Activated CD4-positive, alpha-beta T cell treated with anti-CD3 and anti-CD28 coated beads, Interleukin-2, amount 10 ng/mL, durations not matched to agents 7 days and 5 days (primary cell): ENCODE measurements at places on chromosomes 1 and 21. TPM values are rescaled to one million over a fixed set of nuclear protein-coding genes. Genes with fewer than 3 reads are reported as not detected.
A peak's percentile ranks its signal among the peaks of the same experiment; 100 is the strongest.

DNA sequence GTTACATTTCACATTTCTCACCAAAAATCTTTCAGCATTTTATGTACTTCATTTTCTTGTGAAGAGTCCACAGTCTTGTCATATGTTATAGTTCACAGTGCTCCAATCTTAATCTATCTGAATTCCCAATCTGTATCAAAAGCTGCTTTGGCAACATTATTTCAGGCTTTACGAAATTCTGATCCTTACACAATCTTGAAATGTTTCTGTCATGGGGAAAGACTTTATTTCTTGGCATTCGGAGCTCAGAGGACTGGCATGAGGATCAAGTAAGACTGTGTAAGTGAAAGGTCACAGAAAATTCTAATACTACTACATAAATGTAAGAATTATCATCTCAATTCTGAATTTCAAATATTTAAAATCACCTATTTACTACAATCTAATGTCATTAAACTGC, 2.0 kb downstream of the USP33 start:
- no peaks in the 10 kb centered on the region for H3K27me3 ChIP-seq
- peaks cover 42% of the 10 kb centered on the region for H3K4me1 ChIP-seq
- no peak overlapping the region for H3K27ac ChIP-seq
- DNase-seq = no peak

AADACL3 gene
- total RNA-seq = not detected

- H3K27ac ChIP-seq = no peak overlapping the region
- H3K27me3 ChIP-seq = no peaks in the 10 kb centered on the region
- no peak for DNase-seq
- H3K4me1 ChIP-seq = no peaks in the 10 kb centered on the region
These were observed 109.0 kb downstream of the HMGB4 start for GRCh38 chr1:33972676-33973395.

GRCh38 chr1:156582388-156583017, 3.0 kb downstream of the TTC24 start:
- H3K27me3 ChIP-seq = no peaks in the 10 kb centered on the region
- H3K4me1 ChIP-seq = peaks cover 27% of the 10 kb centered on the region
- no peak for DNase-seq
- no peaks in the 10 kb centered on the region for H3K36me3 ChIP-seq
- H3K4me3 ChIP-seq = peak overlapping the region; percentile 60

DNA sequence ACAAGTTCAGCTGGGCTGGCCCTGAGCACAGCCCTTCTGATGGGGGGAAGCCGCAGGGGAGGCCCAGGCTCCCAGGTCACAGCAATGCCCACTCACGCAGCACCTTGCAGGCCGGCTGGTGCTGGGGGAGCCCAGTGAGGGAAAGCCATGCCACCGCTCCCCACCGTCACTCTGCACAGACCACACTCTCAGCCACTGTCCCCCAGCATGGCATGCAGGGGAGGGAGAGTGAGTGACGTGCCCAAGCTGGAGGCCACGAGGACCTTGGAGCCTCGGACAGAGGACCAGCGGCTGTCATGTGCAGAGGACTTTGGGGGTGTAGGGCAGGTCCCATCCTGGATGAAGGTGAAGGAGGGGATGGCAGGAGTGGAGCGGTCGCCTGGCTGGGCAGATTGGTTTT, 25.1 kb downstream of the SLC45A1 start:
- no peaks in the 10 kb centered on the region for H3K27me3 ChIP-seq
- no peaks in the 10 kb centered on the region for H3K4me1 ChIP-seq
- H3K36me3 ChIP-seq = no peaks in the 10 kb centered on the region

TNFRSF9 gene
- total RNA-seq = 0.57 TPM

FAM167B gene
- total RNA-seq = 0.87 TPM

GRCh38 chr1:30242722-30243457, 480.5 kb downstream of the MATN1 start:
- H3K27ac ChIP-seq = no peak overlapping the region
- peaks cover 2% of the 10 kb centered on the region for H3K27me3 ChIP-seq
- H3K4me1 ChIP-seq = no peaks in the 10 kb centered on the region
- H3K36me3 ChIP-seq = no peaks in the 10 kb centered on the region

- no peak overlapping the region for H3K27ac ChIP-seq
- no peak overlapping the region for H3K4me3 ChIP-seq
- no peak for DNase-seq
- H3K4me1 ChIP-seq = peaks cover 4% of the 10 kb centered on the region
These were observed 208.1 kb downstream of the PRDM2 start for GRCh38 chr1:13908128-13908527.

PSMA5 gene
- 157 TPM for total RNA-seq

- peak overlapping the region; percentile 90 for H3K27ac ChIP-seq
- peak overlapping the region; percentile 81 for H3K4me3 ChIP-seq
- peaks cover 6% of the 10 kb centered on the region for H3K36me3 ChIP-seq
- H3K4me1 ChIP-seq = peaks cover 43% of the 10 kb centered on the region
- no peak for DNase-seq
- H3K27me3 ChIP-seq = no peaks in the 10 kb centered on the region
These were observed 1.3 kb upstream of the RCC2 start for GRCh38 chr1:17440827-17441168.

GRCh38 chr1:4121834-4122512, 221.9 kb upstream of the C1orf174 start:
- no peak overlapping the region for H3K4me3 ChIP-seq
- H3K27ac ChIP-seq = no peak overlapping the region
- no peaks in the 10 kb centered on the region for H3K27me3 ChIP-seq
- DNase-seq = no peak
- no peaks in the 10 kb centered on the region for H3K4me1 ChIP-seq
- H3K36me3 ChIP-seq = no peaks in the 10 kb centered on the region

CHIA gene
- not detected for total RNA-seq

DNA sequence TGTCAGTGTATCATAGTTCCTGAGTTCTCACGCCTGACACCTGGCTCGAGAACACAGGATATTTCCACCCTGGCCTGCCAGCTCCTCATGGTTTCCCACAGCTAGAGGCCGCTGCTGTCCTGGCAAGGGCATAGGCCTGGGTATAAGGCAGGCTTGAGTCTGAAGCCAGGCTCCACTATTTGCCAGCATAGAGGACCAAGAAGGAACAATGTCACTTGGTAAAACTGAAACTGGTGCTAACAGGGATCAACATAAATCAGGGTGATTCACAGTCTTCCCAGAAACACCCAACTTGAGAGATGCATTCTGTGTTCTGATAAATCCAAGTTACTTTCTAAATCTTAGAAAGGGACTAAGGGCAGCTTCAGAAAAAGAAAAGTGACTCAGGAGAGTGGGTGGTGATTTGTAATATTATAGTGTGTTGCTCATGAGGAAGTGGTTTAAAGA, 6.9 kb upstream of the S100A2 start:
- peaks cover 11% of the 10 kb centered on the region for H3K27me3 ChIP-seq
- H3K36me3 ChIP-seq = no peaks in the 10 kb centered on the region
- peak; percentile 68 for DNase-seq
- H3K27ac ChIP-seq = peak overlapping the region; percentile 32

- no peak overlapping the region for H3K4me3 ChIP-seq
- H3K36me3 ChIP-seq = peaks cover 32% of the 10 kb centered on the region
- DNase-seq = peak; percentile 43
- H3K27me3 ChIP-seq = no peaks in the 10 kb centered on the region
- peak overlapping the region; percentile 86 for H3K27ac ChIP-seq
- H3K4me1 ChIP-seq = peaks cover 71% of the 10 kb centered on the region
These were observed 41.1 kb upstream of the RUNX3 start for GRCh38 chr1:24970926-24971875.

AMY1B gene
- total RNA-seq = not detected

GRCh38 chr1:232372431-232372830, 257.5 kb downstream of the SIPA1L2 start:
- no peak for DNase-seq
- no peaks in the 10 kb centered on the region for H3K36me3 ChIP-seq
- no peaks in the 10 kb centered on the region for H3K4me1 ChIP-seq
- H3K27me3 ChIP-seq = no peaks in the 10 kb centered on the region
- H3K4me3 ChIP-seq = no peak overlapping the region
- no peak overlapping the region for H3K27ac ChIP-seq

TFF2 gene
- total RNA-seq = not detected
